Mammary microvascular endothelial cell (primary cell): ENCODE measurements at places on chromosomes 2 and 18. TPM values are rescaled to one million over a fixed set of nuclear protein-coding genes. Genes with fewer than 3 reads are reported as not detected.

ANKRD62 gene
- total RNA-seq: not detected in 2 replicates

HDAC4 gene
- total RNA-seq: 10.7 and 11.7 TPM in 2 replicates

RGPD3 gene
- 0.10 and 0.13 TPM in 2 replicates for total RNA-seq

REV1 gene
- total RNA-seq: 10.6 and 17.1 TPM in 2 replicates

CHST9 gene
- not detected in 2 replicates for total RNA-seq

CLEC4F gene
- 0.10 TPM in 1 of 2 replicates, not detected in the other for total RNA-seq

ABCG5 gene
- not detected in 2 replicates for total RNA-seq

CDC42EP3 gene
- 33.0 and 39.0 TPM in 2 replicates for total RNA-seq

RNF152 gene
- total RNA-seq: 5.9 TPM in 2 replicates

TANK gene
- 73.0 and 79.9 TPM in 2 replicates for total RNA-seq

CXCR2 gene
- not detected in 2 replicates for total RNA-seq

EMILIN1 gene
- total RNA-seq: 7.2 and 11.9 TPM in 2 replicates

C1QL2 gene
- not detected in 2 replicates for total RNA-seq

NAT8 gene
- not detected in 2 replicates for total RNA-seq

CCDC148 gene
- total RNA-seq: 0.20 TPM in 1 of 2 replicates, not detected in the other

SCN3A gene
- total RNA-seq: 0.98 and 2.1 TPM in 2 replicates

PLB1 gene
- 0.20 and 0.33 TPM in 2 replicates for total RNA-seq

ATP6V1C2 gene
- 0.13 TPM in 1 of 2 replicates, not detected in the other for total RNA-seq

SGPP2 gene
- not detected in 2 replicates for total RNA-seq

MAP2 gene
- 27.9 and 29.4 TPM in 2 replicates for total RNA-seq

SALL3 gene
- total RNA-seq: not detected in 2 replicates

CNRIP1 gene
- 69.2 and 78.7 TPM in 2 replicates for total RNA-seq

TTN gene
- total RNA-seq: 0.79 and 4.7 TPM in 2 replicates

CXCR4 gene
- total RNA-seq: 17.1 and 17.2 TPM in 2 replicates

WDR54 gene
- 27.2 and 30.3 TPM in 2 replicates for total RNA-seq

DSEL gene
- total RNA-seq: 4.7 and 5.9 TPM in 2 replicates

KLHL41 gene
- total RNA-seq: not detected in 2 replicates

MEP1B gene
- total RNA-seq: not detected in 2 replicates

PKDCC gene
- total RNA-seq: 1.3 and 1.4 TPM in 2 replicates

CYP27C1 gene
- not detected in 2 replicates for total RNA-seq

TUBA3E gene
- total RNA-seq: not detected in 2 replicates

VSNL1 gene
- not detected in 2 replicates for total RNA-seq

RTP5 gene
- total RNA-seq: not detected in 2 replicates

DES gene
- total RNA-seq: not detected in 2 replicates

PROC gene
- total RNA-seq: not detected in 2 replicates

SNRNP27 gene
- 48.5 and 55.8 TPM in 2 replicates for total RNA-seq

EML6 gene
- 0.13 and 0.89 TPM in 2 replicates for total RNA-seq

SLC23A3 gene
- 0.60 and 0.79 TPM in 2 replicates for total RNA-seq

TDRD15 gene
- not detected in 2 replicates for total RNA-seq

SLC30A3 gene
- total RNA-seq: 2.7 and 3.4 TPM in 2 replicates

ALPP gene
- not detected in 2 replicates for total RNA-seq

RNF144A gene
- total RNA-seq: 14.0 and 14.3 TPM in 2 replicates

CD8B gene
- not detected in 2 replicates for total RNA-seq

STK17B gene
- 8.1 and 8.5 TPM in 2 replicates for total RNA-seq

CLIP4 gene
- total RNA-seq: 16.3 and 17.4 TPM in 2 replicates

LMAN1 gene
- total RNA-seq: 101 and 109 TPM in 2 replicates

TTC39C gene
- 6.0 and 7.6 TPM in 2 replicates for total RNA-seq
